ENCODE measurements at places on chromosomes 12 and 14.

DNA sequence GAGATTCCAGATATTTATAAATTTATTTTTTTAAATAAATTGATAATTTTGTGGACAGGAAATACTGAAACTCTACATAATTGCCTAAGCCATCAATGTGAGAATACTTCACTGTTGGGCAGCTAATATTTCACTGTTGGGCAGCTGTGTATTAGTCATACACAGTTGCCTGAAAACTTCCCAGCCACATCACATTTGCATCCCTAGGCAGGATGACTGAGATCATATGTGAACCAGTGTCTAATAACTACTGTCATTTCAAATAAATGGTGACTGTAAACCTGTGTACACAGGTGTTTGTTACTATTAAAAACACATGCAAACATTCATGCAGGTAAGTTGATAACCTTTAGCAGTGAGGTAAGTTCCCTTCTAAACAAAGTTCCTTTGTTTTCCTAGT lies 43.9 kb downstream of the TMTC3 start:
- DNase-seq: no peak

DNA sequence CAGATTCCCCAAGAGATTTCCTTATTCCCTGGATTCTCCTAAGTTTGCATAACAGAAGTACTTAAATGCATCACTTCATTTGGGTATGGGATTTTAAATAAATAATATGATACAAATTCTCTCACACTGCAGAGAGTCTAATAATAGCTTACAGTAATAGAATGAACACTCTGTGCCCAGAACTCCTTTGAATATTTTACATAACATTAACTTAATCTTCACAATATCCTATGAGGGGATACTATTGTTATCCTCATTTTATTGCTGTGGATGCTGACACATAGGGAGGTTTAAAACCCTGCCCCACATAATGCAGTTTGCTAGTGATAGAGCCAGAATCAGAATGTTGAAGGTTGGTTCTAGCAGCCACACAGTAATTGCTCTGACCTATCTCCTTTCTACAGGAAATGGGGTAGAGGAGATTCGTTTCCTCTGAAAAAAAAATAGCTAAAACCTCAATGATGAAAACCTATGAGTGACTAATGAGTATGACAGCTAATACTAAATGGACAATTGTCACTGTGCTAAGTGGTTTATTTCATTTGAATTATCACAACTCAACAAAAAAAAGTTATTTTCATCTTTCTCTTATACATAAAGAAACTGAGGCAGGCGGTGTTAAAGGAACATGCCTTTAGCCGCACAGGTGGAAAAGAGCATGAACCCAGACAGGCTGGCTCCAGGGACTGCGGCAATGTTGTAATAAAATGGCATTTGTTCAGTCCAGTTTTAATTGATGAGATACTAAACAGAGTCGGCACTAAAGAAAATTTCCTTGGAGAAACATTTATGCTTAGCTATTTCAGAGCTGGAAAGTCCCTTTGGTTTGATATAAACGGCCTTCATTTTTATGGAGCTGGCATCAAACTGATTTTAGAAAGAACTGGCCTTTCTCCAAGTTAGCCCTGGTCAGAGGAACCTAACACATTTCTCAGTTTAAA lies 880.9 kb downstream of the NRXN3 start:
- no peak for DNase-seq

- no peak for DNase-seq
These were observed 930.5 kb upstream of the NOVA1 start for GRCh38 chr14:27528328-27528727.

- DNase-seq: no peak
These were observed 4.0 kb downstream of the VPS37B start for GRCh38 chr12:122891661-122892525.

DNA sequence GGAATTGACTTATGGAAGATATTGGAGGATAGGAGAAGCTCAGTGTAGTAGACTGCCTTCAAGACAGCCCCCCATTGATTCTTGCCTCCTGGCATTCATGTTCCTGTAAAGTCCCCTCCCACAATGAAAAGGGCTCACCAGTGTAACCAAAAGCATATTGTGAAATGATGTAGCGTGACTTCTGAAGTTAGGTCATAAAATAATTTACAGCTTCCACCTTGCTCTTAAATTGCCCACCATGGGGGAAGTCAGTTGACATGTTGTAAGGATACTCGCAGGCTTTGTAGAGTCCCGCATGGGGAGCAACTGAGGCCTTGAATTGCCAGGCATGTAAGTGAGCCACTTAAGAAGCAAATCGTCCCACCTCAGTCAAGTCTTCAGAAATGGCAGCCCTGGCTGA lies 25.1 kb downstream of the GTSF1 start:
- DNase-seq: no peak

GRCh38 chr14:53295985-53296582 lies 143.0 kb upstream of the DDHD1 start:
- DNase-seq: peak; percentile 23

GRCh38 chr12:132583411-132583710 lies 27.0 kb downstream of the LRCOL1 start:
- DNase-seq: no peak

DNA sequence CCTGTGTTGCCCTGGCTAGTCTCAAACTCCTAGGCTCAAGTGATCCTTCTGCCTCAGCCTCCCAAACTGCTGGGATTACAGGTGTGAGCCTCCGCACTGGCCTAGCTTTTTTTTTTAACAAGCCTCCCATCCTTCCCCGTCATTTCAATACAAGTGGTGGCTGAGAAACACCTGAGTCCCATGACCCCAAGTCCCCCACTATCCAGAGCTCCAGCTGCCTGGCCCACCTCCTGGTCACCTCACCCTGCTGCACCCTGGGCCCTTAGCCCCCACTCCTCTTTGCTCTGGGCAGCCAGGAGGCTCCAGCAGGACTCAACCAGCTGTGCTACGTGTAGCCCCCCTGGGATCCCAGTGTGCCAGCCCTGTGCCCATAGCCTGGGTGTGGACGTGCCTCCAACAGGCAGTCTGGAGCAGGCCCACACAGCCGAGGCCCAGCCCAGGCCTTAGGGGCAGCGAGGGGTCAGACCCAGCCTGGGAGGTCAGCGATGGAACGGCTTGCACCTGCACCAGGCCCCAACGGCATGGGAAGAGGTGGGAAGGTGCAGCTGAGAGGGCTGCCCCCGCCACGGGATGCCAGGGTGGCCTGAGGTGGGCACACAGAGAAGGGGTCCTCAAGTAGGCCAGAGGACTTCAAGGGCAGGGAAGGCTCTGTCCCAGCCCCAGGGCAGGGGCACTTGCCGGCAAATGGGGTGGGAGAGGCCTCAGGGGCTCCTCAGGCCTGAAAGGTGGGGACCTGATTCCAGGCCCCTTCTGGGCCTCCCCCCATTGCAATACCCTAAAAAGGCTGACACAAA lies 6.5 kb downstream of the AHNAK2 start:
- DNase-seq: no peak

DNA sequence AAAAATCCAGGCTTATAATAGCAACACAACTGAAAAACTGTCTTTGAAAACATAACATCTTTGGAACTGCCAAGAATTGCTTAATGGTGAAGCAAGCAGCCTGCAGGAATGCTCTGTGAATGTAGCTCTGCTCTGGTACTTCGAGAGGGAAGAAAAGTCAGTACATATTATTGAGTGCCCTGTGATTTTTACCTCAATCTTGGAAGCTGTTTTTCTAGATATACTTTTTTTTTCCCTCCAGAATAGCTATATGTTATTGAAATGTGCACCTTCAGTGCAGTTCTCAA lies 508.1 kb downstream of the PCNX1 start:
- no peak for DNase-seq

GRCh38 chr14:74257078-74257940 lies 18.1 kb downstream of the VSX2 start:
- DNase-seq: peak; percentile 45

- DNase-seq: no peak
These were observed 1.1 kb downstream of the GPHN start for GRCh38 chr14:66508846-66509621.

All from stimulated activated CD4-positive, alpha-beta T cell treated with anti-CD3 and anti-CD28 coated beads, TNF-alpha, amount 100 ng/mL, for 48 hours (primary cell).